Endothelial cell (in vitro differentiated cells): ENCODE measurements at places on chromosomes 6 and 20. TPM values are rescaled to one million over a fixed set of nuclear protein-coding genes. Genes with fewer than 3 reads are reported as not detected.

GRCh38 chr6:50455029-50455428, 258.3 kb upstream of the TFAP2D start:
- DNase-seq = no peak

CNKSR3 gene
- 9.7 TPM for total RNA-seq

DNA sequence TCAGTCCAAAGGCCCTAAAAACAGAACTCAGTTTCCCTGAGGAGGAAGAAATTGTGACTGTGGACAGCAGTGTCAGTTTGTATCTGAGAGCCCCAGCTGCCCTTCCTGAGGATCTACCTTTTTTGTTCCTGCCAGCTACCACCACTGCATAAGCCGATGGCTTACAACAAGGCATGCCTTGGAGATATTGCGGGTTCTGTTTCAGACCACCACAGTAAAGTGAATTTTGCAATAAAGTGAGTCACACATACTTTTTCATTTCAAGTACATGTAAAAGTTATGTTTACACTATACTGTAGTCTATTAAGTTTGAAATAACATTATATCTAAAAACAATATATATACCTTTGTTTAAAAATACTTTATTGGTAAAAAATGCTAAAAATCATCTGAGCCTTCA, 9.6 kb upstream of the CST3 start:
- DNase-seq = no peak

PHACTR2 gene
- 181 TPM for total RNA-seq

DNA sequence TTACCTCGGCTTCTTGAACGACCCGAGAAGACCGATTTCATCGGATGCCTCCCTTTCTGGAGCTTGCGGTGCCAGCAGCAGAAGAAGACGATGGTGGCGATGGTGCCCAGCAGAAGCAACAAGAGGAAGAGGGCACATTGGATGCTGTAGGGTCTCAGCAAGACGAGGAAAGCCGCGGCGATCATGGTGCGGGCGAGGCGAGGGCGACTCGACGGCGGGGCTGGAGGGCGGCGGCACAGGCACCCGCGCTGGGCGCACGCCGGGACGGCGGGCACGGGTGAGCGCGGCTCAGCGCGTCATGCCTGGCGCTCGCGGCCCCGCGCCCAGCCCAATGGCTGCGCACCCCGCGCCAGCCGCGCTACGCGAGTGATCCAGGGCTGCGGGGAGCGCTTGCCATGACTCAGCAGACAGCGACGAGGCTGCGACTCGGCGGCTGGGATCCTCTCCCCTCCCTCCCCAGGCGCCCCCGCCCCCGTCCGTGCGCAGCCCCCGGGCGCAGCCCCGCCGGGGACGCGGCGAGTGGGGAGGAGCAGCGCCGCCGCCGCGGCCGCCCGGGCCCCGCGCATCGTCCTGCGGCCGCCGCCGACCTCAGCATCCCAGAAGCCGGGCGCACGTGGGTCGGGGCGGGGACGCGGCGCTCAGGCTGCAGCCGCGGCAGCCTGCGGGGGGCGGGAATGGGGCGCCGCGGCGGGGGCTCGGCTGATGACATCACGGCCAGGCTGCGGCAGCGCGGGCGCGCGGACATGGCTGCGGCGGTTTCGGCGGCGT, at the start of gene BEND6:
Gene BEND6 (plus strand): TSS at position 705 of the 768 bp plus-strand sequence. CDS start 26,704 bp downstream, outside the sequence.
- DNase-seq = no peak

HRH3 gene
- total RNA-seq = not detected

DNA sequence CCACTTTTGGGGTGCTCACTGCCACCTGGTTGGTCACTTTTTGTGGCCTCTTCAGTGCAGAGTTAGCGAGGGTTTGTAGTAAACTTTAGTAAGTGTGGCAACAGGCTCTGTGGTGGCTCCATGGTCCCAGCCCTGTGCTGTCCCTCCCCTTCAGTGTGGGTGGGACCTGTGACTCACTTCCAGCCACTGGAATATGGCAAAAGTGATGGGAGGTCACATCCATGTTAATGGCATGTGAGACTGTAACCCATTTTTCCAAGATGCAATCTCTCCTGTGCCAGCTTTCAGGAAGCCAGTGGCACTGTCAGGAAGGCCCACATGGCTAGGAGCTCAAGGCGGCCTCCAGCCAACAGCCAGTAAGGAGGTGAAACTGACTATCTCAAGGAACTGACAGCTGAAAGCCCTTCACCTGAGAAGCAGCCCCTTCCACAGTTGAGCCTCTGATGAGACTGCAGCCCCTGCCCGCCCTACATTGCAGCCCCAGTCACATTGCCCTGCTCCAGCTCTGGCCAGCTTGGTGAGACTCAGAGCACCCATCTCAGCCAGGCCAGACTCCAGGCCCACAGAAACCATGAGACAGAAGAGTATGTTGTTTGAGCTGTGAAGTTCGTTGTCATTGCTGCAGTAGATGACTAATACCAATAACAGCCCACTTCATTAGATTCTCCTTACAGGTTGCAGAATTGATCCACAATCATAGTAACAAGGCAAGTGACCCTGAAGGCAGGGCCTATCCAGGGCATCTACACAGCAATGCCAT, 13.1 kb upstream of the CST7 start:
- DNase-seq = no peak
